ENCODE measurements at places on chromosomes 12 and 14.
A peak's percentile ranks its signal among the peaks of the same experiment; 100 is the strongest.

DNA sequence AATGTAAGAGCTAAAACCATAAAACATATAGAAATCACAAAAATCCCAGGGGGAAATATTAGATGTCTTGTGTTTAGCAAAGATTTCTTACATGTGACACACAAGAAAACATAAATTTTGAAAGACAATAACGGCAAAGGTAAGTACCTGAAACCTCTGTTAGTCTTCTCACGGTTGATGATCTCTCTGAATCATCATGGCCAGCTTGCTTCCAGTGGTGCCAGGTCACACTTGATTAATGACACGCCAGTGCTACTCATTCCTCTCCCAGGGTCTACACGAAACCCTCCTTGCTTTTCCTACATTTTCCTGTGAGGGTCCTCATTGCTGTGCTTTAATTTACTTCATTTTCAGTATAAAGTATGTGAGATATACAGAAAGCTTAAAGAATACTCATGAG, 114.4 kb upstream of the PARP11 start:
- no peak for DNase-seq

GRCh38 chr14:79764323-79764722, 447.0 kb downstream of the DIO2 start:
- DNase-seq = no peak

- DNase-seq = no peak
Observed at GRCh38 chr12:32906399-32907165, 10.0 kb upstream of the PKP2 start.

- peak; percentile 40 for DNase-seq
Observed at GRCh38 chr12:7075939-7076338, 15.4 kb downstream of the C1S start.

GRCh38 chr12:11962860-11963259, 107.9 kb upstream of the BCL2L14 start:
- no peak for DNase-seq

DNA sequence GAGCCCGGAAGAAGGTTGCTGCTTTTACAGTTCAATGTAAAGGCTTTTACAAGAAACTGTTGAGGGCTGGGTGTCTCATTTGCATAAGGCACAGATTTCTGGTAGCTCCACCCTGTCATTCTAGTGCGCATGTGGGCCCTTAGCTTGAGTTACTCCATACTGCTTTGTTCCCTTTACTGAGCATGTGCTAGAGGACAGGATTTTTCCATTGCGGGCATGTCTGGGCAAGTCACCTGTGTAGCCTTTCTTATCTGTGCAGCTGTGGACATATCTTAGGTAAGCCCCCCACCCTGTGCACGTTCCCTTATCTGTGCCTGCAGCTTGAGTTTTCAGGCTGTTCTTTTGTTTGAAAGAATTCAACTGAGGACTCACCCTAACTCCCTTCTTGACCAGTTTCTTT, 56.2 kb upstream of the ARHGAP5 start:
- no peak for DNase-seq

DNA sequence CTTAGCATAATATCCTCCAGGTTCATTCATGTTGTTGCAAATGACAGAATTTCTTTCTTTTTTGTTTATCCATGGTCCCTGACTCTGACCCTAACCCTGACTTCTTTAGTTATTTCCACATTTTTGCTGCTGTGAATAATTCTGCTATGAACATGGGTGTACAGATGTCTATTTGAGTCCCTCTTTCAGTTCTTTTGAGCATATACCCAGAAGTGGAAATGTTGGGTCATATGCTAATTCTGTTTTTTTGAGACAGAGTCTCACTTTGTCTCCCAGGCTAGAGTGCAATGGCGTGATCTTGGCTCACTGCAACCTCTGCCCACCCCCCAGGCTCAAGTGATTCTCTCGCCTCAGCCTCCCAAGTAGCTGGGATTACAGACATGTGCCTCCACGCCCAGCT, 33.1 kb downstream of the KNTC1 start:
- DNase-seq = no peak

DNA sequence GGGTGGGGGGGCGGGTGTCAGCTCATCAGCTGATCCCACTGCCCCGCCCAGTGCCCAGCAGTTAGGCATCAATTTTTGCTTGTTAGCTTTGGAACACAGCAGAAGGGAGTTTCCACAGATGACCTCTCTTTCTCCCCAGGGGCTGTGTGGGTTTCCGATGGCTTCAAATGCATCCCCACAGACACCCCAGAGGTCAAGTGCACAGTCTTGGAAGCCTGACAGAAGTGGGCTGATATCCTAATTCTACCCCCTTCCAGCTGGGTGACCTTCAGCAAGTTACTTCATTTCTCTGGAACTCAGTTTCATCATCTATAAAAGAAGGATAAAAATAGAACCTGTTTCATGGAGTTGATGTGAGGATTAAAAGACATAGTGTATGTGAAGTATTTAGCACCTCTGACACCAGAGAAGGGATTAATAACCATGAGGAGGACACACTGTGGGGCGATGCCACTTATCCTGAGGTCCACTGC, 22.0 kb downstream of the TTC9 start:
- DNase-seq = peak; percentile 90

- DNase-seq = no peak
Observed at GRCh38 chr12:91422811-91423692, 240.4 kb upstream of the DCN start.

DNA sequence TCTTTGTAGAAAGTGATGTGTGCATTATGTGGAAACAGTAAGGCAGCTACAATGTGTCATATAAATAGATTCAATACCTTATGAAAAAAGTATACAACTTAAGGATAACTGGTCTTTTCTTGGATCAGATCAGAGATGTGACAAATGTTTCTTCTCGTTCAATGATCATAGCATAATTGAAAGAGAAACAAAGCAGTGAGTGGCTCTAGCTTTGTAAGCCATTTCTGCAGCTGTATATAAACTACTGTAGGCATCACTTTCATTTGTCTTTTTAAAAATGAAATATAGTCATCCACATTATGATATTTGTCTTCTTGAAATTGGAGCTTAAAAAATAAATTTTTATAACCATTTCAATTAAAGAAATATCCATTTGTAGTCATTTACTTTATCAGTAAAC, 63.8 kb upstream of the LMO3 start:
- DNase-seq = no peak

DNA sequence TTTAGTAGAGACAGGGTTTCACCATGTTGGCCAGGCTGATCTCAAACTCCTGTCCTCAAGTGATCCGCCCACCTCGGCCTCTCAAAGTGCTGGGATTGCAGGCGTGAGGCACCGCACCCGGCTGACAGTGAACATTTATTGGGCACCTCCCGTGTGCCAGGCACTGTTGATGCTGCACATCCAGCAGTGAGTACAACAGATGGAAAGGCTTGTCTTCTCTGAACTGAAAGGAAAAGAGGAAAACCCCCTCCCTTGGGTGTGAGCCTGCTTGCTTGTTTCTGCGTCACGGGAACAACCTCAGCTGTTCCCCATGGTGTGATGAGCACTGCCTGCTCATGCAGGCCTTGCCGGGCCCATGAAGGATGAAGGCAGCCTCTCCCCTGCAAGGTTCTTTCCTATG, 39.5 kb downstream of the DGLUCY start:
- DNase-seq = no peak

- no peak for DNase-seq
Observed at GRCh38 chr14:89331398-89331797, 85.6 kb downstream of the FOXN3 start.

- DNase-seq = peak; percentile 82
Observed at GRCh38 chr14:73829526-73830431, 21.9 kb upstream of the PTGR2 start.

- peak; percentile 72 for DNase-seq
Observed at GRCh38 chr12:75766263-75767160, 255.1 kb upstream of the KRR1 start.

- no peak for DNase-seq
Observed at GRCh38 chr12:106118-106591, 39.6 kb downstream of the IQSEC3 start.

DNA sequence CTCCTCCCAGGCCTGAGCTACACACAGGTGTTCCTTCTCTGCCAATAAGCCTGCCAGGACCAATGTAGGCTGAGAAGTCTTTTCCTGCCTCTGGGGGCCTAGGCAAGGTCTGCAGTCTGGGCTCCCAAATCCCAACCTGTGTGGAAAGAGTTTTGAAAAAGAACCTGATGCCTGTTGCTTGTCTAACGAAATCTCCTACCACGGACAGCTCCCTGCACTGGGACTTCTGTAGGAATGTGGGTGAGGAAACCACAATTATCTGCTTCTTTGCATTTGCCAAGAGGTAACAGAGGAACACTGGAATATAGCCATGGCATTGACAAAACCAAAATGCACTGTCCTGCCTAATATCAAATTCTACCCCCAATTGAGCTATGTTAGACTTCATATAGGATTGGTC, 877.0 kb upstream of the TMEM132C start:
- DNase-seq = peak; percentile 78
